AG04450 (cell line): ENCODE measurements at places on chromosomes 16 and 17. TPM values are rescaled to one million over a fixed set of nuclear protein-coding genes. Genes with fewer than 3 reads are reported as not detected.

GRCh38 chr17:27840688-27841087 is 40.4 kb upstream of the NOS2 start:
- no peak for DNase-seq

DNA sequence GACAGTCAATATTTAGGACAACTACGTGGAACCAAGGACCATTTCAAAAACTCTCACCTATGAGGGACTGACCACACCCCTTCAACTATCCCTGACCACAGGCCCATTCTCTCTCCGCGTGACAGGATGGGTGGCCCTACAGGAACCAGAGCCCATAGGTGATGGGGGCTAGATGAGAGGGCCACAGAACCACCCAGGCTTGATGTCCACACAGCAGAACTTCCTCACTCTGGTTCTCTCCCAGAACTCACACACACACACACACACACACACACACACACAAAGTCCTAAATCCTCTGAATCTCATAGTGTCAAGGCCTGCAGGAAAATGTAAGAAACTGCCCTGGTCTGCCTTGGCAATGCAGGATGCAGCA is 1.5 kb downstream of the ZNF319 start:
- no peak for DNase-seq

GRCh38 chr17:66412857-66413558 is 110.6 kb downstream of the PRKCA start:
- DNase-seq = no peak

SLC22A31 gene
- polyA plus RNA-seq = 0.25 TPM in 1 of 2 replicates, not detected in the other

CHP2 gene
- polyA plus RNA-seq = not detected in 2 replicates

GRCh38 chr17:21289902-21290571 is 5.5 kb downstream of the MAP2K3 start:
- DNase-seq = no peak

DNA sequence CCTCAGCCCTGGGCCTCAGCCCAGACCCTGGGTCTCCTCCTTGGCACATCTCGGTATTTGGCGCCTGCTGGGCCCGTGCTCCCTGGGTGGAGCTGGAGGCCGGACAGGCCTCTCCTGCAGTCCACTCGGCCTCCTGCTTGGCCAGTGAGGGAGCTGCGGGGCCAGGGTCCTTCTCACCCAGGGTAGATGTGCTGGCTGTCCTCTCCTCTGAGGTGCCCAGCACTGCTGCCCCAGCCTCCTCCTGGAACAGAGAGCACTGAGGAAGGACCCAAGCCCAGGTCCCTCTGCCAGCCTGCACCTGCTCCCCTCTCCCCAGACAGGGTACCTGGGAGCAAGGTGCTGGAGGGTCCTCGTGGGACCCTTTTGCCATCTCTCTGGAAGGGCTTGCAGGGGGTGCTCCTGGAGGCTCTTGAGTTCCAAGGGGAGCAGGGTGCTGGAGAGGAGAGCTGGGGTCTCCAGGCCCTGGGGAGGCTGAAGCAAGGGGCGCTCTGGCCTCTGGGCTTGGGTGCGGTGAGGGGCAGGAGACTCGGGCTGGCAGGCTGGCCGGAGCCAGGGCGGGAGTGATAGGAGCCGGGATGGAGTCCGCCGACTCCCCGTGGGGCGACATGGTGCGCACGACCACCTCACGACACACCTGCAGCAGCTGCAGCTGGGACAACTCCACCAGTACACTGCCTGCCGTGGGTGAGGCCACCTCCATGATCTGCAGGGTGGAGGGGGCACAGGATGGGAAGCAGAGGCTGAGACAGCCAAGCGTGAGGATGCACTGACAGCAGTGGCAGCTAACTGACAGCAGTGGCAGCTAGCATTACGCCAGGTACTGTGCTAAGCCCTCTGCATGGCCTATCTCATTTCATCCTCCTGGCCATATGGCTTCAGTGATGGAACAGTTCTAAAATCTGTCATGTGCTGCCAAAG is 17.8 kb downstream of the TSPOAP1 start:
- DNase-seq = no peak

AANAT gene
- 0.12 TPM in 1 of 2 replicates, not detected in the other for polyA plus RNA-seq
